ENCODE measurements at places on chromosomes 16 and 17.

DNA sequence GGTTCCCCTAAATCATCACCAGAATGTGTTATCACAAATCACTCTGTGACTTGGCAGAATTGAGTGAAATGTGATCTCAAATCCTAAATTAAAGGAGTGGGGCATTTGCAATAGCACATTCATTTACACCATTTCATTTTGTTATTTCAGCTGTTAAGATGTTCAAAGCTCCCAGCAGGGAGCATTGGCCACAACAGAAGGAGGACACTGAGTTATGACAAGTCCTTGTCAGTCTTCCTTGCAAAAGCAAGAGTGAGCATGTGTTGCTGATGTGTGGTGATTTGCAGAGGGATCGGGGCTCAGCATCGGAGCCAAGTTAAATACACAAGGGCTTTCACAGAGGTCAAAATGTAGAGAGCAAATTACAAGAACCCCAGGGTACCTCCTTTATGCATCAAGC lies 372.2 kb upstream of the CDH5 start:
- DNase-seq: no peak

DNA sequence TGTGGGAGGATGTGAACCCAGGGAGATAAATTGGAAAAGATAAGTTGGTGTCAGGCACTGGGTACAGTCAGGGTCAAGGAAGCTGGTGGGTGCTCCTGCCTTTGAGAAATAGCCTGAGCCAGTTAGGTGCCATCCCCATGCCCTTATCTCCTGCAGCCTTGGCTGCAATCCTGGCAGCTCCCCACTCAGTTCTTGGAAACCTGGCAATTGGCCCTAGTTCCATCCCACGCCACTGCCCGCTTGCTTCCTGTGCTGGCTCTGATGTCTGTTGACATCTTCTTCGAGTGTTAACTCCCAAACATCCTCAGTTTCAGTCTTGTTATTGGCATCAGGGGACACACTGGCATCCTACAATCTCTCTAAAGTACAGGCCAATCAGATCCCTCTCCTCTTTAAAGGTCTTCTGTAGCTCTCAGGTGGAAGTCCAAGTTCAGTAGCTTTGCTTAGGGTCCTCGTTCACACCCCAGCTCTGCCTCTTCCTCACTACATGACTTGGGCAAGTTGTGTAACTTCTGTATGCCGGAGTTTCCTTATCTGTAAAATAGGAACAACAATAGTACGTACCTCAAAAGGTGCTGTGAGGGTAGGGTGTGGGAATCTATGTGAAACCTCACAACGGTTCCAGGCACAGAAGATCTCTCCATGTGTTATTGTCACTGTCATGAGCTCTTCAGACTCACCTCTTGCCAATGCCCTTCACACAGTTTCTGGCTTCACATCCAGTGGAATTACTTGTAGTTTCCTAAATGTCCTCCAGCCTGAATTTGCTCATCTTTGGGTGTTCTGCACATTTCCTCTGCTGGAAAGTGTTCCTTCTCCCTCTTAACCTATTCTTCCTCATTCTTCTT lies 13.5 kb upstream of the PRKAR1A start:
- DNase-seq: no peak

GRCh38 chr17:67216578-67217320 lies 28.2 kb downstream of the HELZ start:
- DNase-seq: no peak

- no peak for DNase-seq
Observed at GRCh38 chr17:36069136-36069535, 5.1 kb downstream of the CCL18 start.

DNA sequence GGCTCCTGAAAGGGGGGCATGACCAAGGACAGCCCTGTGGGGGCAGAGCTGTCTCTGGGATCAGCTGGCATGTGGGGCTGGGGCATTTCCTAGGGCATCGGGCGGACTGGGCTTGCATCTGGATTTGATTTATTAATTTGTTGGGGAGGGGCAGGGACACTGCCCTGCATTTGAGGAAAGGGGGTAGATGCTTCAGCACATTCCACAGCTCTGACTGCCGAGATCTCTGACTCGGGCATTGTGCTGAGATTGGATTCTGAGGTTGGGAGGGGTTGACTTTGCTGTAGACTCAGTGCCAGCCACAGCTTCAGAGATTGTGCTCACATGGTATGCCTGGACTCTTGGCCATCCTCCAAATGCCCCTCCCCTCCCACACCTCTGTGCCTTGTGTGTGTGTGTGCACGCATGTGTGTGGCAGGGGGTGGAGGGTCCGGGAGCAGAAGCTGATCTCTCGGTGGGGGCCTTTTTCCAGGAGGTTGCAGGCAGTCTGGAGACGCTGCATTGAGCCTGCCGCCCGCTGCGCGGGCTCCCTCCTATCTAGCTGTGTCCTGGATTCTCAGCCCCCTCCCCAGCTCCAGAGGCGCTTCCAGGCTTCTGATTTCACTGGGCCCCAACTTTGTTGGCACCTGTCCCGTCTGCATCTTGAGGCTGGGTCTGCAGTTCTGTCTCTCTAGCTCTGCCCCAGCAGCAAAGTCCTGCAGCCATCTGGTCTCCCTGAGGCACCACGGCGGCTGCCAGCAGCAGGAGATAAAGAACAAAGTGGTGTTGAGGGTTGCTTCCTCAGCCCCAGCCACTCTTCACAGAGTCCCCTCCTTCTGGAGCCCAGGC lies 14.9 kb downstream of the IGFBP4 start:
- DNase-seq: peak; percentile 63

DNA sequence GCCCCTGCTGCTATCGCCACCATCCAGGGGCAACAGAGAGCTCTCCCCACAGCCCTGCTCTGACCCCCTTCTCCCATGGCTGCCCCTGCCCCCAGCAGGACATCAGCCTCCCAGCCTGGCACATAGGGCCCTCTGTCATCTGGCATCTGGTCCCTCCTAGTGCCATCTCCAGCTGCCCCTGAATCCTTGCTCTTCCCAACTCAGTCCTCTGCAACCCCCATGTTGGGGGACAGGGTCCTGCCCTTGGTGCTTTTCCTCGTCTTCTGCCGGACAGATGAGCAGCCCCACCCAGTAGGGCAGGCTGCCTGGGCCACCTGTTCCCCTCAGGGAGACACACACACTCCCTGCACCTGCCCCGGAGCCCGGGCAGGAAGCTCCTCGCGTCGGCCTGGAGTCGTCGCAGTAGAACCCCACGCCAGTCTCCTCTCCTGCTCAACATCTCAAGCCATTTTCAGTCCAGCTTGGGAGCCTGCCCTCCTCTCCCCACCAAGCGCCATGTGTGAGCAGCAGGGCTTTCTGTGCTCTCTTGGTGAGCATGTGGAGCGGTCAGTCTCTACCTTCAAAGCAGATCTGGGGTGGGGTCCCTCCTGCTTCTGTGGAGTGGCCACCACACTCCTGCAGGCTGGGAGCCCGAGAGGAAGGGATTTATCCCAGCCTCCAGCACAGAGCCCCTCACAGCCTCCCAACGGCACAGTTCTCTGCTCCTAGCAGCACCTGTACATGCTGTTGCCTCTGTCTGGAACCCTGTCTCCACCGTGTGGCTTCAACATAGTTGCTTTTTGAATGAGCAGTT lies 28.2 kb downstream of the TNFRSF13B start:
- DNase-seq: no peak

DNA sequence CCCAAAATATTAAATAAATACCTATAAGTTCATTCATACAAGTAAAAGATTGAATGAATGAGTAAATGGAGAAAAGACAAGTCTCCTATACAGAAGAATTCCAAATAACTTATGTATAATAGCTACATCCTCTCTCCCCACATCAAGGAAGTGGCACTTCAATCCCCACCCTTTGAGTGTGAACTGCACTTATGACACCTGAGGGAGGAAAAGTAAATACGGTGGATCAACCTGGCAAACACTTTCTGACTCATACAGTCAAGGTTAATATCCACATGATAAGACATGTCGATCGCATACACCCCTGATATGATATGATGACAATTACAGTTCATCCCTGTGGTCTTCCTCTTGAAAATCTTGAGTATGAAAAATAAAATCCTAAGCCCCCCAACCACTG lies 18.0 kb downstream of the SLFN12L start:
- DNase-seq: no peak

- DNase-seq: no peak
Observed at GRCh38 chr17:61398721-61399130, 917 bp upstream of the TBX2 start.

DNA sequence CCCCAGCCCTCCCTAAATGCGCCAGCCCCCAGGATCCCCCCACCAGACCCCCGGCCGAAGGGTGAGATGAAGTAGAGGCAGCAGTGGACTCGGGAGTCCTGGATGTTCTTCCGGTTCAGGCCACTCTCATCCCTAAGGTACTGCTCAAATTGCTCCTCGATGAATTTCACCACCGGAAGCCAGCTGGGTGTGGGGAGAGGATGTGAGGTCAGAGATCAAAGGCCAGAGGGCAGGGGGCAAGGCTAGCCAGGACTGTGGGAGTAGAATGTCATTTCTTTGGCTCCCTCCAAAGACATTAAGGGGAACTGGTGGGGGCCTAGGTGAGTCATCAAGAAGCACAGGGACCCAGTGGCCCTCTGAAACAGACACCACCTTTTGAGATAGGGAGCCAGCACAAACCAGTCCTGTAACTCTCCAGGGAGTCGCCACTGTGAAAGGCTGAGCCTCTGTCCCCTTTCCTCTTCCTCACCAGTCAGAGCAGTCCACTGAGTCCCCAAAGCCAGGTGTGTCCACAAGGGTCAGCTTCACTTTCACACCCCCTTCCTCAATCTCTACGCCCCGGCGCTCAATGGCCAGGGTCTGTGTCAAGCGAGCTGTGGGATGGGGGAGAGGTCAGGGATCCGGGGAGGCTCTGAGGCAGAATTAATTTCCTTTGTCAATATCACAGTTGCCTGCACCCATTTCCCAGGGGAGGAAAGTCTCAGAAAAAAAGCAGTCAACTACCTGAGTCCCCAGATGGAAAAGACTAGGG lies 895 bp downstream of the SEPTIN1 start:
- DNase-seq: no peak

- no peak for DNase-seq
Observed at GRCh38 chr16:83692224-83692623, 115.6 kb upstream of the HSBP1 start.

- no peak for DNase-seq
Observed at GRCh38 chr16:57609541-57610401, 18.7 kb upstream of the ADGRG1 start.

DNA sequence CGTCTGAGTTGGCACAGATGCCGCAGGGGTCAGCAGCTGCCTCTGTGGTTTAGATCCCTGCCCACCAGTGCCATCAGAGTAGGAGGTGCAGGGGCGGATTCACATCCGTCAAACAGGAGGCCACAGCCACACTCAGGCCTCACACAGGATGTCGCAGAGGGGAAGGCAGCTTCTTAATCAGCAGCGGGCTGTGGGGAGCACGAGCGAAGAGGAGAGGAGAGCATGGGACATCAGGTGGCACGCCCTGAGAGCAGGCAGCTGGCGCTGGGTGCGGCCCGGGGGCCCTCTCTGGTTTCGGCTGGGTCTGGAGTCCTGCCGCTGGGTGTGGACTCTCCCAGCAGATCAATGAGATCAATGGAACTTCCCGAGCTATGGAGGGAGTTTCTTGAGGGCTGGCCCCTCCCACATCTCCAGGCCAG lies 9.6 kb downstream of the LLGL2 start:
- DNase-seq: peak; percentile 88

GRCh38 chr17:45098081-45098868 lies 34.0 kb downstream of the PLCD3 start:
- no peak for DNase-seq

DNA sequence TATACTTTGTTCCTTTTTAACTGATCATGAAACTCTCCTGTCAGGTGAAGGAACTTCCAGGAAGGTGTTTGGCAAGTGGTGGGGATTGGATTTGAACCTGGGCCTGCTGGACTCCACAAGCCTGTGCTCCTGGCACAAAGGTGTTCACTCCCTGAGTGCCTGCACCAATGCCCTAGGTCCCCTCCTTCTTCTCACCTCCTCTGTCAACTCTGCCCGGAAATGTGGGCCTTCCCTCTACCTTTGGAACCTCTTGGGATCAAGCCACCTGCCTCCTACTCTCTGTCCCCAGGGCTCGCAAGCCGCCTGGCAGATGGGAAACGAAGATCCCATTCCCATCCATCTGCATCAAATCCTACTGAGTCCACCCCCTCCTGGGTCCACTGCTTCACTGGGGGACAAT lies 40.0 kb downstream of the RTN4RL1 start:
- DNase-seq: no peak

DNA sequence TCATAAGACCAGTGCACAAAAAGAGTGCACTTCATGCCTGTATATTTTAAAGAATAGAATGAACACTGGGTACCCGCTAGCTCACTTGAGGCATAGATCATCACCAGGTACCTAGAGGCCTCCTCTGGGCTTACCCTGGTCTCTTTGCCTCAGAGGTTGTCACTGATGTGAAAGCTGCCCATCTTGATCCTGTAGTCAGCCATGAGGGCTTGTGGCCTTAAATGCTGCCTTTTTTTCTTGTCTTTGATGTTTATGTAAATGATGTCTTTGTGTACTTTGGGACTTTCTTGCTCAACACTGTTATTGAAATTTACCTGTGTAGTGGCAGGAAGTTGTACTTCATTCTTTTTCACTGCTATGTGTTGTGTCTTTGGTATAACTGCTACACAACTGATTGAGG lies 26.8 kb upstream of the SLC5A10 start:
- no peak for DNase-seq

- DNase-seq: no peak
Observed at GRCh38 chr16:69294051-69294450, 17.1 kb upstream of the VPS4A start.

DNA sequence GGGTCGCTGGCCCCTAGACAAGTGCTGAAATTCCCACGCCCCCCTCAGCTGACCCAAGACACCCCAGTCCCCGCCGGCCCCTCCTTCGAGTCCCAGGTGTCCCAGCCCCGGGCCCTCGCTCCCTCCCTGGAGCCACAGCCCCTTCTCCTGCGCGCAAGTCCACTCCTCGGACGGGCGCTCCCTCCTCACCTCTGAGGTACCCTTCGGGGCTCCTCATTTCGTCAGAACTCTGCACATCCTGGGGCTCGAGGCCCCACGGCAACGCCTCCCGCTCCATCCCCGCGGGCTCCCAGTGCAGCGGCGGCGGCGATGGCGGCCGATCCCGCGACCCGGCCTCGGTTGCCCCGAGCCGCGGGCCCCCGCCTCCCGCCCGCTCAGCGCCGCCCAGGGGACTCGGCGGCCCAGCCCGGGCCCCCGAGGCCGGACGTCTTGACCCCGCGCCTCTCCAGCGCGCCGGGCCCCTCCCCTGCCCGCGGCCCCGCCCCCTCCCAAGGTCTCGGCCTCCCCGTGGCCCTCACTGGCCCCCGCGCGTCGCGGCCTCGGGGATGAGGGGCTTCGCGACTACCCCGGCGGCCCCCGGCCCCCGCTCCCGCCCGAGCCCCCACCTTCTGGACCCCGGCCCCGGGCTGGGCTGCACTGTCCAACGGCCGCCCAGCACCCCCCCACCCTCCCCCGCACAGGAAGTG lies at the start of gene ZNF768:
Gene ZNF768 (minus strand): TSS at position 430 of the 686 bp plus-strand sequence. CDS start 153 bp downstream, at position 277.
- DNase-seq: no peak

DNA sequence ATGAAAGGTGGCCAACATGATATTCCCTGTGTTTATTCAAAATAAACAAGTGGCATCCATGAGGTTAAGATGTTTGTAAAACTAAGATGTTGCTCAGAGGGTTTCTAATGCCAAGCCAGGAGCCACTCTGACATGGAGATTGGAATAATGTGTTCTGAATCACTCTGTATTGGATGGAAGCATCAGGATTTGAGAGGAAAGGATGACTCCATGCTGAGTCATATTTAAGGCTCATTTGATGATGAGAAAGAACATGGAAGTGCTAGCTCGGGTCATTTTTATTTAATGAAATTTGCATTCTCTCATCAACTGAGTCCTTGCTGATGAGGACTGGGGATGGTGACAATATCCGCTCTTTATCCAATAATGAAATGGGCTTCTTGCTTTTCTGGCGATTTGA lies 6.2 kb downstream of the VAT1L start:
- no peak for DNase-seq

- DNase-seq: no peak
Observed at GRCh38 chr16:87698676-87699199, 67.0 kb downstream of the KLHDC4 start.
